HL-60 (cell line): ENCODE measurements at places on chromosomes 4 and X.

- DNase-seq: peak; percentile 89
Observed at GRCh38 chr4:116016201-116016600, 902.8 kb upstream of the NDST4 start.

DNA sequence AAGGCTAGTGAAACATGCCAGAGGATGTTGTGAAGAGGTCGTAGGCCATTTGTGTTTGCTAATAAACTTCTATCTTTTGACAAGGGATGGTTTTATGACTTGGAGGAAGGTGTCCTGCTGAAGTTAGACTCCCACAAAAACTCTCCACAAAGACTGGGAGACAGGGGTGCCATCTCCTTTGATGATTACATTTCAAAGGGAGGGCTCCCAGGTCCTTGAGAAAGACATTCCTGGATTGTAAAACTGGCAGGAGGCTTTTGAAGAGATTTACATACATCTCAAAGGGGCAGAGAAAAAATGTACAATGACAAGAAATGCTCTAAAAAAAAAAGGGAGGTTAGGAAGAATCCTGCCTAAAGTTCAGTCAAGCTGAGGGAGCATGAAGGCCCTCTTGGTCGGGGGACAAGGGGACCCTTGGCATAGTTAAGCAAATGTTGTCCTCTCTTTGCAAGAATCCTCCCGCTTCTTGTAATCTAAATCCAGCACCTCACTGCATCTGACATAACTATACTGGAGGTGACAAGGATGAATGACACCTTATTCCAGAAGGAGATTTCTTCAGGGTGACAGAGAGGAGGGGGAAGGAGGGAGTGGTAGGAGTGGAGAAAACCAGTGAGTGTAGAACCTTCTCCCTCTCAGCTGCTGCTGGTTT is 41.1 kb upstream of the MGST2 start:
- no peak for DNase-seq

DNA sequence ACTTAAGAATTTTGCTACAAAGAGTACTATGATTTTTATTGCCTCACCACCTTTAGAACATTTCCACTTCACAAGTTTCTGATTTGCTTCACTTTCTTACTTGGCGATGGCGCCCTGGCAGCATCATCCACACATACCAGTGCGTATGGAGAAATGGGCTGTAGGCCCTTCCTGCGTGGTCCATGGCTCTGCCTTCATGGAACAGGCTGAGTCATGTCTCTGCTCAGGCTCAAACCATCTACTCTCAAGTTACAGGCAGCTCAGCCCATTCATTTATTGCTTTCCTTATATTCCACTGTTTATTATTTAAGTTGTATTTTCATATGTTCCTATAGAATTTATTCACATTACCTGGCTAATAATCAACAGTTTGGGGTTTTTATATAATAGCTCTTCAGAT is 21.1 kb downstream of the CASP3 start:
- DNase-seq: no peak

- DNase-seq: no peak
Observed at GRCh38 chr4:106371161-106371560, 2.6 kb upstream of the GIMD1 start.

- no peak for DNase-seq
Observed at GRCh38 chr4:3390288-3390811, 51.4 kb upstream of the HGFAC start.

- peak; percentile 27 for DNase-seq
Observed at GRCh38 chr4:10554694-10555093, 97.5 kb upstream of the ZNF518B start.

- DNase-seq: no peak
Observed at GRCh38 chr4:82394896-82395295, 21.1 kb upstream of the HNRNPD start.

- DNase-seq: no peak
Observed at GRCh38 chrX:41796577-41796976, 72.6 kb downstream of the GPR82 start.

- DNase-seq: no peak
Observed at GRCh38 chrX:38458071-38458470, 103.3 kb upstream of the TSPAN7 start.

GRCh38 chr4:188308142-188308541 is 168.9 kb downstream of the TRIML1 start:
- no peak for DNase-seq

- DNase-seq: no peak
Observed at GRCh38 chr4:8831221-8832112, 40.2 kb downstream of the HMX1 start.

DNA sequence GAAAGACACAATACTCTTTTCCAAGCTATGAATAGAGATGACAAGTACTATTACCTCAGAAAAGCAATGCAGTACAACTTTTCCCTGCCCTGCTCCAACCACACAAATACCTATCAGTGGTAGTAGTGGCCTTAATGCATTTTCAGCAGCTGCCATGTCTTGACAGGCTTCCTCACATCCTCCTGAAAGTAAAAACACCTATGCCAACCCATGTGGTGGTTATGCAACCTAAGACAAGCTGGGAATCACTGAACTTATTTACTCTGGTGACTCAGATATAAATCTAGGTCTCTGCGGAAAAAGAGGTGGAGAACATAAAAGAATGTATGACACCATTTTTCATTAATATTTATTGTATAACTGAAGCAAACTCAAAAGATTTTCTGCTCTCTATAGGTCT is 14.5 kb downstream of the WDFY3 start:
- no peak for DNase-seq

GRCh38 chrX:87516717-87517121 is 883 bp upstream of the KLHL4 start:
- DNase-seq: no peak

- no peak for DNase-seq
Observed at GRCh38 chr4:128444544-128445302, 157.1 kb upstream of the PGRMC2 start.

- no peak for DNase-seq
Observed at GRCh38 chr4:42871261-42871660, 21.3 kb upstream of the GRXCR1 start.

GRCh38 chr4:26441102-26441501 is 49.2 kb downstream of the CCKAR start:
- DNase-seq: no peak

DNA sequence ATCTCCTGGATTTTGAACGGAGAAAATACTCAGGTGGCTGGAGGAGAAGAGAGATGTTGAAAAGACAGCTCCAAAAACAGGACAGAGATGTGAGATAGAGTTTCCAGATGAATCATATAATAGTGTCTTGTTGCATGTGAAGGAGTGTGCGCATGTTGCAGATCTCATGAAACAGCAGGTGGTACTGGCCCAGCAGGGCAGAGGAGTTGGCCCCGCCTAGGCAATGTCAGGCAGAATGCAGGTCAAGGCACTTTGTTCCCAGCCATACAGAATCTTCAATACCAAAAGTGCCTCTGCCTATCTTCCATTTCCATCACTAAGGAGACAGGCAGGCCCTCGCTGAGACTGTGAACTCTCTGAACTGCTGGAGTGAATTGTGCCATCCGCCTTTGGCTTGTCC is 63.9 kb upstream of the FAT1 start:
- DNase-seq: no peak

DNA sequence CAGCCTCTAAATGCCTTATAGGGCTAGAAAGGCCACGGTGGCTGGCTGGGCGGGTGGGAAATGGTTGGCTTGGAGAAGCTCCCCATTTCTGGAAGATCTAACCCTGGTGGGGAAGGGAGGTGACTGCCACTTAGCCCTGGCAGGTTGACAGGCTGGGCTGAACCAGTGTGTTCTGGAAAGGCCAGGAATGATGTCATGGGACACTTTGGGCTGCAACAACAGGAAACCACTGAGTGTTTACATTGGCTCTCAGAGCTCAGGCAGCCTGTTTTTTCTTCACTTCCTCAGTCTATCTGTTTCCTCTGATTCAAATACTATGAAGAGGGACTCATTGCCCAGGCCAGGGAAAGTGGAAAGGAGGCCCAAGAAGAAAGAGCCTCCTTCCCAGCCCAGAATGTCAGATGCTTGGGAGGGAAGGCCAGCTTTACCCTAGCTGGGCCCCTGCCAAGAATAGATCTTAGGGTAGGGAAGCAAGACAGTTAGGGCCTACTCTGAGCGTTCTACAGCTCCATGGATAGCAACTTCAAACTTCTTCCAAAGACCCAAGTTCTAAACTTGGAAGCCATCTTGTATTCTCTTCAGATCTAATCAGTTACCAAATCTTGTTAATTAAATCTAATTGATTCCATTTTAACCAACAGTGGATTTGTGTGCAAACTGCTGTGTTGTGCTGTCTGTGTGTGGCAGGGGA is 65.8 kb upstream of the MSN start:
- peak; percentile 55 for DNase-seq

- peak; percentile 57 for DNase-seq
Observed at GRCh38 chr4:6974138-6974848, 64.7 kb downstream of the TBC1D14 start.

GRCh38 chr4:39635023-39635422 is 3.6 kb downstream of the SMIM14 start:
- DNase-seq: no peak

DNA sequence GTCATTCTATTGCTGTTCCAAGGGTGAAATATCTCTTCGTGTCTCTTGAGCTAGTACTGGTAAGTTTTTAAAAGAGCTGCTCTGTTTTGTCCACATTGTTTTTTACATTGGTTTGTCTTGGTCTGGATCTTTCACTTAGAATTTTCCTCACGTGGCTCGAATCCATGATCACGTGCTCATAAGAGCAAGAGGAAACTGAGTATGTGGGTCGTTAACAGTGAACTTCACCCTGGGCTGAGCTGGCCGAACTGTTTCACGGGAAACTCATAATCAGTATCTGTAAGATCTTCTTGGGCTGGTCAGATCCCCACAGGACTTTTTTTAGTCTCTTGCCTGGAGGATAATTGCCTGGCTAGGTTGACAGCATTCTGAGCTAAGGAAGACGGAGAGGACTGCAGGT is 77.8 kb upstream of the HELT start:
- DNase-seq: no peak

DNA sequence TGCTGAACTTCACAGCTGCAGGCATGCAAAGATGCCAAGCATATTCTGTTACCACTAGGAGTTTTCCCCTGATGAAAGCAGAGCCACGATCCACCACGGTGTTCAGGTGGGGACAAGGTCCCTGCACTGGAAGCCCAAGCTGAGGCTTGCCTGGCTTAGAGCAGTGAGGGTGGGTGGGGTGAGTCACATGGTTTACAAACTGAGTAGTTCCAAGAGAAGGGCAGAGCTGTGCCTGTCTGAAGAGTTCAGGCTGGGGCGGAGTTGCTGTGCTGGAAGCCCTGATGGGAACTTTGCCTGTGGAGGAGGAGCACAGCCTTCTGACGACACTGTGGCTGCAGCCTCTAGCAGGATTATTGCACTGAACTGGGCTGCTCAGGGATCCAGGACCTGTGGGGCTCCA is 45.5 kb downstream of the FAM9B start:
- no peak for DNase-seq

- DNase-seq: no peak
Observed at GRCh38 chr4:135838889-135839288, 1637.3 kb upstream of the PABPC4L start.

- DNase-seq: no peak
Observed at GRCh38 chr4:117971403-117971802, 62.9 kb upstream of the NDST3 start.

- DNase-seq: no peak
Observed at GRCh38 chr4:3176367-3177229, 72.4 kb upstream of the MSANTD1 start.

DNA sequence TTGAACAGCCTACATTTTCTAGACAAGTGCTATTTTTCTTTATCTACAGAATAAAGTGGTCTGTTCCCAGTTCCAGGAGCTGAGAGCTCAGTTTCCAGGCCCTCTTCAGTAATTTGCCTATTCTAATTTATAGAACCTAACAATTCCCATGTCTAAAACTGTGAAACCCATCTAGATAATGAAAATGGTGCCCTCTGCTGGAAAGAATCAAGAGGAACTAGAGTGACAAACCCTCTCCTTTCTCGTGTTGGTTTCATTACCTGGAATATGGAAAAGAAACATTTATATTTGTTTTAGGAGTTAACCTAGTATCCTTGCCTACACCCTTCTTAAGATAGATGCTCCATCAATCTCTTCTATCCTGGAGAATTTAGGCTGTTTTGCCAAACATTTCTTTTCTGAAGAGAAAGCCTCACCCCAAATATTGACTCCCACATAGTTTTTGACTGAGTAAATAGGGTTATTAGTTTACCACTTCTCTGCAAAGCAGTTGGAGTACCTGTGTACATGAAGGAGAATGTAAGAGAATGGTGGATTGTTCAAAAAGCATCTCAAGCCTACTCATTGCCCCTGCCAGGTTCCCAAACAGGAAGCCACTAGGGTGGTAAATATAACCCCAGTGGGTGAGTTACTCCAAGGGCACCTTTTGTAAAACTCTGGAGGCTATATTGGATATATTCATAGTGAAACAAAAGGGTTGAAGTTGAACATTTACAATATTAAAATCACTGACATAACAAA is 121.6 kb downstream of the RASL11B start:
- peak; percentile 25 for DNase-seq

- no peak for DNase-seq
Observed at GRCh38 chr4:1623821-1624518, 60.1 kb downstream of the FAM53A start.
